Natural killer cell (primary cell): ENCODE measurements at places on chromosomes 3 and 15. TPM values are rescaled to one million over a fixed set of nuclear protein-coding genes. Genes with fewer than 3 reads are reported as not detected.

Gene SLC22A14
- total RNA-seq: not detected

Gene TF
- 2.8 TPM for total RNA-seq

Gene USP50
- total RNA-seq: 0.97 TPM

Gene HRG
- total RNA-seq: not detected

Gene ZNF639
- 53.5 TPM for total RNA-seq

Gene LXN
- 3.9 TPM for total RNA-seq

Gene SLCO2A1
- total RNA-seq: not detected

Gene FRMD4B
- 8.5 TPM for total RNA-seq

Gene SSUH2
- not detected for total RNA-seq

Gene BOC
- not detected for total RNA-seq

Gene ATOSA
- total RNA-seq: 127 TPM
